ENCODE measurements at places on chromosomes 3 and 15.

- no peak for DNase-seq
Measured at GRCh38 chr3:133466531-133467386, 66.9 kb downstream of the BFSP2 start.

DNA sequence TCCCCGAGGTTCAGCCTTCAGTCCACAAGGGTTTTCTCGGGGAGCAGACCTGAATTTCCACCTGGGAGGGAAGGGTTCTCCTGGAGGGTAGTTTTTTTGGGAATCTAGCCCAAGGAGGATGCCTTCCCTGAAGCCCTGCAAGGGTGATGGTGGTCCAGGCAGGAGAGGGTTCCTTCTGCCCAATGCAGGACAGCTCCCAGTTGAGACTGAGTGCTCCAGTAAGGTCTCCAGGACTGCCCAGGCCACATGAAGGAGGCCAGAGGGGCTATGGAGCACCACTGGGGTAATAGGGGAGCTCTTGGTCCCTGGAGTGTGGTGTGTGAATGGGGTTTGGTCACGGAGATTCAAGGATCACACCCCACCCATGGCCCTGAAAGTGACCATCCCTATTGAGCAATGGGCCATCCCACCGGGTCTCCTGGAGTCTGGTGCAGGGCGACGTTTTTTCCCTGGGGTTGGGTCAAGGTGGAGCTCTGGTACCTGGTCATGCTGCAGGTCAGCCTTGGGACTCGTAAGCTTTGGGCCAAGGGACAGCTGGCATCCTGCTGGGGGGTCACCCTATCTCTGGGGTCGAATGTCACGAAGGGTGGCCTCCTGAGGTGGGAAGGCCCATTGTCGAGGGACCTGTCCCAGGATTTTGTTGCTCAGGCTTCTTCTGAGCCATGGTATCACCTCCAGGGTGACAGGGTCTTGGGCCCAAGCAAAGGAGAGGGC is 196.5 kb downstream of the UBE3A start:
- no peak for DNase-seq

- DNase-seq: no peak
Measured at GRCh38 chr3:179603321-179603720, 1.1 kb downstream of the MRPL47 start.

DNA sequence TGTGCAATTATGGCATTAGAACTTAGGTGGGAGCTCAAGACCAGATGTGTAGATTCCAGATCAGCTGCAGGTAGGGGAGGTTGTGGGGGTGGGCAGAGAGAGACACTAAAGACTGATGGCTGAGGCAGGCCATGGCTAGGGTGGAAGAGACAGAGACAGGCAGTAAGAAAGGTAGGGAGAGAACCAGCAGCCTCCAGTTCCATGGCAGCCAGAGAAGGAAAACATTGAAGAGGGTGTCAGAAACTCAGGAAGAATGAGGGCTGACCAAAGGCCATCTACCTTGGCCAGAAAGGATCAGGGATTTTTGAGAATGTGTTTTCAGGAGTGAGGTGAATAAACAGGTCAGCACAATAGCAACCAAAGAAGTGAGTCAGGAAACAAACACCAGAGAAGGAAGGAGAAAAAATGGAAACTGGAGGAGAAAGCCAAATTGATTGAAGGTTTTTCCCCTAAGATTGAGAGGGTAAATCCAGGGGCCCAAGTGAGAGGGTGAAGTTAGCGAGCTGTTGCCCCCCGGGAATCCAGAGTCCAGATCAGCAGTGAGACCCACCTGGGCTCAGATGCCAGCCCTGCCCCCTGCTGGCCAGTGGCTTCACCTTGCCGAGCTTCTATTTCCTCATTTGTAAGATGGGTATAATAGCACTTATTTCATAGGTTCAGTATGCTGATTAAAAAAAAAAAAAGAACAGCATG is 41.0 kb downstream of the ABHD2 start:
- peak; percentile 58 for DNase-seq

- no peak for DNase-seq
Measured at GRCh38 chr3:126051741-126052140, 32.2 kb downstream of the SLC41A3 start.

- DNase-seq: no peak
Measured at GRCh38 chr3:178193846-178194245, 342.4 kb upstream of the KCNMB2 start.

GRCh38 chr15:76390571-76390970 is 54.0 kb downstream of the ISL2 start:
- no peak for DNase-seq

GRCh38 chr3:35757991-35758757 is 118.8 kb downstream of the ARPP21 start:
- no peak for DNase-seq

- DNase-seq: peak; percentile 15
Measured at GRCh38 chr15:56252386-56252785, 8.7 kb upstream of the RFX7 start.

- DNase-seq: peak; percentile 51
Measured at GRCh38 chr3:86978111-86978551, 12.8 kb downstream of the VGLL3 start.

DNA sequence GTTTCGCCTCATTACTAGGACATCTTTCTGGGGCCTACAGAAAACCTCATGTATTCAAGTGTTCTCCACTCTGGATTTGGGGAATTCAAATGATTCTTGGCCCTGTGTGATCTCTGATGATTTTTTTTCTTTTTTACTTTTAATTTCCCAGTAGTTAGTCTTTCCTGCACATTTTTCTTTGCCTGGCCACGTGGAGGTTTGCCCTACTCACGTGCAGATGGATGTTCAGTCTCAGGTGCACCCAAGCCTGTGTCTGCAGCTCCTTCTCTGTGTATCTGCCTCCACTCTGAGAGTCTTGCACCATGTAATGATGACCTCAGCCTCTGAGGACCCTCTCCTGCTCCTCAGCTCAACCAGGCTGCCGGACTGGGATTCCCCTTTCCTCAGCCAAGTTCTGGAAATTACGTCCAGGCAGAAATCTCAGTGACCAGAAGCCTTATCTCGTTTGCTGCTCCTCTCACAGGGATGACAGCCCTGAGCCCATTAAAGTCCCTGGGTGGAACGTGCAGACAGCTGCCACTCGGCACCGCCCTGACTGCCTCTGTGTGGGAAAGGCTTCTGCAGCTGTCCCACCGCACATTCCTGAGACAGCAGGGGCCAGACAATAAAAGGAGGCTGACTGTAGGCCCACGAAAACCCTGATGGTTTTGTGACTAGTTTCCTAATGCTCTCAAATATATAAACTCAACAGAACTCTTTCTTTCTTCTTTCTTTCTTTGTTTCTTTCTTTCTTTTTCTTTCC is 31.4 kb upstream of the GABRB3 start:
- no peak for DNase-seq

DNA sequence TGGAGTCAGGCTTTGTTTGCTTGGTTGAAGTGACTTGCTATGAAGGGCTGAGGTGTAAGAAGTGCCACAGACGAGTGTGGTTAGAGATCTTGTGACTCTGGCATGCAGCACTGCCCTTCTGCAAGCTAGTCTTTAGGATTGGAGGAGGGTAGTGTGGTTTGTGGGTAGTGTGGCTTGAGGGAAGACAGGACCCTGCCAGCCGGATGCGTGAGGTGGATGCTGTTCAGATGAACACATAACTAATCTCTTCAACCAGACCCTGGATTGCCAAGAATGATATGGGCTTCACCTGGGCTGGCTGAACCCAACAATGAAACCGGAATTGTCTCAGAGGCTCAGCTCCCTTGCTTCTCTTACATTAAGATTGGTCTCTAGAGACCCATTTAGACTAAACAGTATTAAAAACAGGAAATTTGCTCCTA is 32.7 kb downstream of the STARD9 start:
- peak; percentile 27 for DNase-seq

GRCh38 chr3:42394579-42395288 is 15.7 kb downstream of the LYZL4 start:
- no peak for DNase-seq

DNA sequence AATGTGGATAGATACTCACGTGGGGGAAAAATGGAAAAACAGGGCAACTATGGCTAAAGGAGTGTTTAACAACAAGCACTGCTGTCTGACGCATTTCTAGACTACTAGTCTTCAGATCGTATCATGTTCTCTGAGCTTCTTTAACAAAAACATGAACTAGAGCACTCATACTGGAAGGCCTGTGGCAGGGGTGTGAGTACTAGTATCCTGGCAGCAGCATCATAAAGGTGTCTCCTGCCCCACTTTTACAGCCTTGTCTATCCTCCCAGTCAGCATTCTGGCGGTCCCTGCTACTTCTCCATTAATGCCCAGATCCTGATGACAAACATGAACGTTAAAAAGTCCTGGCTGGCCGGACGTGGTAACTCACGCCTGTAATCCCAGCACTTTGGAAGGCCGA is 4.0 kb downstream of the FMN1 start:
- no peak for DNase-seq

DNA sequence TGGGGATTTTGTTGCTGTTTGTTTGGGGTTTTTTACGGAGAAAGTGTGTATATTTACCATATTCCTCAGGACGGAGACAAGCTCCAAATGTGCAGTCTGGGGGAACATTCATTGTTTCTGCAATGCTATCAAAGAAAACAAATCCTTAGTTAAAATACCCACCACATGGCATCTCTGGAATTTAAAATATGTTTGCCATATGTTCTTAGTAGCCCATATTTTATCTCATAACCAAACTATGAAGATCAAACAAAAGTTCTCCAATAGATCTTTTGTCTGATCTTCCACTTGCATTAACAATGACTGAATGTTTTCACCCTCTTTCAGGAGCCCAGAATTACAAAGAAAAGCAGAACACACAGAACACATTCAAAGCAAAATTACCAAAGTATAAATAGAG is 35.3 kb downstream of the EFHB start:
- DNase-seq: peak; percentile 11

- DNase-seq: peak; percentile 20
Measured at GRCh38 chr3:133271539-133271938, 128.3 kb upstream of the BFSP2 start.

- no peak for DNase-seq
Measured at GRCh38 chr15:80574590-80574989, 120.5 kb upstream of the ABHD17C start.

DNA sequence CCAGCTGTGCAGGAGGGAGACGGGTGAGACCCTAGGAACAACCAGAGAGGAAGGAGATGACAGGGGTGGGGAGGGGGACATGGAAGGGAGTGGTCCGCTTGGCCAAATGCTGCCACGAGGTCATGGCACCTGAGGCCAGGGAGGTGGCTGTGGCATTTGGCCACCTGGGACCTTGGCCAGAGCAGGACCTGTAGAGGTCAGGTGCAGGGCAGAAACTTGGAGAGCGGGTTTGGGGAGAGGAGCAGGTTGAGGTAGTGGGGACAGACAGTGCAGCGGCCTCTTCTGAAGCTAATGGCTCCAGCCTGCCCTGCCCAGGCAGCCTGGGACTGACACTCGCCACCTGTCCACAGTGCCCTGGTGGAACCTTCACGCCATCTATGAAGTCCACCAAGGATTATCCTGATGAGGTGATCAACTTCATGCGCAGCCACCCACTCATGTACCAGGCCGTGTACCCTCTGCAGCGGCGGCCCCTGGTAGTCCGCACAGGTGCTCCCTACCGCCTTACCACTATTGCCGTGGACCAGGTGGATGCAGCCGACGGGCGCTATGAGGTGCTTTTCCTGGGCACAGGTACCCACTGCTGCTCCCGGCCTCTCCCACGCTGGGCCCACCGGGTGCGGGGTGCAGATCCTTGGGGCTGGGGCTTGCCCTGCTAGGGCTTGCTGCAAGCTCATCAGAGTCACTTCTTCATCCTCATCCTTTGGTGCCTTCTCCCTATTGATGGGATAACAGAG is 7.0 kb upstream of the GNAT1 start:
- no peak for DNase-seq

DNA sequence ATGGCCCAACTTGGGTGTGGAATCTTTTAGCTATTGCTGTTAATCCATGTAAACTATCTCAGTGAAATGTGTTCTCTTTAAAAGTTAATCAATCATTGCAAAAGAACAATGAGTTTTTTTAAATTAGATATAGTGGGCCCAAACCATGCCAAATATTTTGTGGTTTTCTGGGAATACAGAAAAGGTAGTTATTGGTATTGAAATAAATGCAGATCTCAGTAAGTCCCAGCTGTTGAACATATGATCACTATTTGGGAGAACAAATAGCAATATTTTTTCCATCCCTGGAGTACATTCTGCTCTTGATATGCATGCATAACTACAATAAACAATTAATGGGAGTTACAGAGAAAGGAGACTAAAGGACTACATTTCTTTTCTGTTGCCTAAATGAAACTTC is 36.0 kb upstream of the LEKR1 start:
- DNase-seq: peak; percentile 29

- no peak for DNase-seq
Measured at GRCh38 chr3:101964861-101965260, 115.5 kb downstream of the NFKBIZ start.

GRCh38 chr3:61250784-61251173 is 473 bp downstream of the FHIT start:
- DNase-seq: peak; percentile 14

- DNase-seq: no peak
Measured at GRCh38 chr3:195899701-195900435, 8.5 kb downstream of the TNK2 start.

GRCh38 chr3:156685198-156685597 is 10.8 kb downstream of the TIPARP start:
- peak; percentile 18 for DNase-seq

DNA sequence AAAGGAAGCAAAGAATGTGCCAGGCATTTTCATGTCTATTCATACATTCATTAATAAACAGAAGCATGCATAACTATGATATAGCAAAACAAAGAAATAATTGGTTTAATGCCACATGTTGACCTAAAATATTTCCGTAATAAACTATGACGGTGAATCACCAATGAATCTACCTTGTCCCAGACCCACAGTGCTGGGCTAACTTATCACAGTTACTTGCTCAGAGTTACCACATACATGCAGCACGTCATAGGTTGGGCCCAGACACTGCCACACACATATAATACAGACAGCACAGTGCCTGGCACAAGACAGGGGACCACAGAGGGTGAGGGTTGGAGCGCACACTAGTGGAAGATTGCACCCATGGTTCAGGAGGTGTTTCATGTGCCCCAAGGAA is 86.9 kb downstream of the ATP1B3 start:
- DNase-seq: no peak

- DNase-seq: peak; percentile 89
Measured at GRCh38 chr15:78565097-78565950, at the start of gene CHRNA5. Gene CHRNA5 (plus strand): TSS chr15:78565520. CDS start chr15:78565720, 200 bp downstream.

- no peak for DNase-seq
Measured at GRCh38 chr3:58200846-58201355, 9.9 kb downstream of the DNASE1L3 start.

GRCh38 chr15:100125401-100126191 is 216.2 kb downstream of the ADAMTS17 start:
- no peak for DNase-seq

GRCh38 chr3:14947100-14947885 is at the start of gene NR2C2:
Gene NR2C2 (plus strand): TSS chr3:14947583. CDS start chr3:15003915, 56,332 bp downstream.
- DNase-seq: peak; percentile 96

- peak; percentile 40 for DNase-seq
Measured at GRCh38 chr15:56468401-56468800, 3.5 kb upstream of the MNS1 start.

GRCh38 chr15:77528290-77528967 is 104.3 kb downstream of the LINGO1 start:
- DNase-seq: no peak

DNA sequence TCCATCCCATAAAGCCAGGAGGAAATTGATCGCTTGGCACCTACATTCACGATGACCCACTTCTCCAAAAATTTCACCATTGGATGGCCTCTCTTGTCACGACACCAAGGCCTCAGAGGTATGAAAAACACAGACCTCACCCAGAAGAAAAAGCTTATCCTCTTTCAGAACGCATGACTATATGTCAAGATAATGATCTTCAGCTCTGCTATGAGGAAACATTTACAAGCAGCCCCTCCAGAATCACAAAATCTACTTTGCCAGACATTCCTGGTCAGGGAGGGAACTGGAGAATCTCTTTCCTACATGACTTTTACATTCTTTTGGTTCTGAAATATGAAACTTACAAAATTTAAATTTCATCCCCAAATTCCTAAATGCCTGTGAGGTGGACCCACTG is 122.7 kb downstream of the WNT5A start:
- DNase-seq: peak; percentile 75
